Activated naive CD4-positive, alpha-beta T cell treated with anti-CD3 and anti-CD28 coated beads, Interleukin-2, amount 50 U/mL, for 72 hours (primary cell): ENCODE measurements at places on chromosomes 4 and X. TPM values are rescaled to one million over a fixed set of nuclear protein-coding genes. Genes with fewer than 3 reads are reported as not detected.
A peak's percentile ranks its signal among the peaks of the same experiment; 100 is the strongest.

GRCh38 chrX:103687073-103687695 is 685 bp upstream of the MORF4L2 start:
- peak; percentile 81 for DNase-seq

Gene CPEB2
- 7.5 TPM for total RNA-seq

- no peak for DNase-seq
Measured at GRCh38 chr4:17155486-17155885, 257.0 kb upstream of the LDB2 start.

Gene TSPYL2
- total RNA-seq, result 49.6 TPM

GRCh38 chrX:65610481-65610880 is 57.0 kb upstream of the MSN start:
- no peak for DNase-seq

- DNase-seq, result peak; percentile 34
Measured at GRCh38 chr4:8911316-8912088, 39.9 kb upstream of the HMX1 start.

DNA sequence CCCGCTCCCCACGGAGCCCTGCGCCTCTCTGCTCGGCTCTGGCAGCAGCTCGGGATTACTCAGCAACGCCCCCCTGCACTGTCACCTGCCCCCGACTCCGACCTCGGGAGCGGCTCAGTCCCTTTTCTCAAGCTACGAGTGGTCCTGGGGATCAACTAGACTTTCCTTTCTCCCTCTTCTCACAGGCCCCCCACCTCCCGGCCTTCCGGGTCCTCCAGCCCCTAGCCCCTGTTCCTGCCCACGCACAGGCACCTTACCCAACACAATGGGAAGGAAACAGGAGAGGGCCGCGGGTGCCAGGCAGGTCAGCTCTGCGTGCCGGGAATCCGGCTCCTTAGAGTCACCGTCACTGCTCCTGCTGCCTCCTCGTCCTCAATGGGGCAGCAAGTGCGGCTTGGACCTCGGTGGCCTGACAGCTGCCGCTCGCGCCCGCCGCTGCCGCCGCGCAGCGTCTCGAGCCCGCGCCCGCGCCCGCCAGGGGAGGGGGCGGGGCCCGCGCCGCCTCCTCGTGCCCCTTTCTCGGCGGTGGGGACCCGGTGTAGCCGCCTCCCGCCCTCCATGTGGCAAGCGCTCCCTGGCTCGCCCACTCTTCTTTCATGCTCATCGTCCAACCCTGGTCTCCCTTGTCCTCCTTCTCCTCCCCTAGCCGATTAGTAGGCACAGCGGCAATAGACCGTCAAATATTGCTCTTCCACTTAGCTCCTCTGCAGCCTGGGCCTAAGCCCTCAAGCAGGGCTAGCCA is at the start of gene RAB9B:
Gene RAB9B (minus strand): TSS at position 455 of the 742 bp plus-strand sequence. CDS start 6,473 bp downstream, outside the sequence.
- peak; percentile 65 for DNase-seq

Gene CHRDL1
- not detected for total RNA-seq

- no peak for DNase-seq
Measured at GRCh38 chr4:99705891-99706290, 48.3 kb upstream of the C4orf54 start.

Gene ETNPPL
- not detected for total RNA-seq

Gene CFI
- not detected for total RNA-seq

Gene FRG1
- 49.7 TPM for total RNA-seq

DNA sequence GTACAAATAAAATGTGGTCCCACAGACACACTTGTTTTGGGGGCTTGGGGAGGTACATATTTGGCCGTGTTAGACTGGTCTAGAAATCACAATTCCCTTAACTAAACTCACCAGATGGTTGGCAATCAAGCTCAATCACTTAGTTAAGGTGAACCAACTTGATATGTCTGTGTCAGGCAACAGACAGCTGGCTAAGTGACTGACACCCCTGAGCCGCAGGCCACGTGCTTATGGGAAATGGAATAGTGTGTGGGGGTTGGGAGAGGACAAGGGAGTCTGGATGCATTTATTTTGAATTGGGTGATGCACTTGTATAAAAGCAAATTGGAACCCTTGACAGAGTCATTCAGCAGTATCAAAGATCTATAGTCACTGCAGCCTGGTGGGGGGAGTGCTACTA is 209.0 kb downstream of the HS6ST2 start:
- DNase-seq, result no peak

DNA sequence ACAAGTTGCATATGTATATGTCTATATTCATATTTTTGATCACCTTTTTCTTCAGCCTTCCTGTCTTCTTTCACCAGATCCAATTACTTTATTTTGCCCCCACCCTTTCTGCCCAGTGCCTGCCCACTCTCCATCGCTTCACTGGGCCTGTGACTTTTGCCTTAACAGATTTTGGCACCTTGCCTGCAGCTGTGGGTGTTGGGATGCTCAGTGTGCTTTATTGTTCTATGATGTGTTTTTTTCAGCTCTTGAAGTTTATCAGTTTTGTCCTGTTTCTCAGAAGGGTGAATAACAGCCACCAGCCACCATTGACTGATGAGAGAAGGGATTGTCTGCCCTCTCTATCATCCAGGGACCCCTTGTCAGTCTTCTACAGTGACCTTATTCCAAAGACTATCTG is 77.2 kb upstream of the GALNT7 start:
- no peak for DNase-seq

DNA sequence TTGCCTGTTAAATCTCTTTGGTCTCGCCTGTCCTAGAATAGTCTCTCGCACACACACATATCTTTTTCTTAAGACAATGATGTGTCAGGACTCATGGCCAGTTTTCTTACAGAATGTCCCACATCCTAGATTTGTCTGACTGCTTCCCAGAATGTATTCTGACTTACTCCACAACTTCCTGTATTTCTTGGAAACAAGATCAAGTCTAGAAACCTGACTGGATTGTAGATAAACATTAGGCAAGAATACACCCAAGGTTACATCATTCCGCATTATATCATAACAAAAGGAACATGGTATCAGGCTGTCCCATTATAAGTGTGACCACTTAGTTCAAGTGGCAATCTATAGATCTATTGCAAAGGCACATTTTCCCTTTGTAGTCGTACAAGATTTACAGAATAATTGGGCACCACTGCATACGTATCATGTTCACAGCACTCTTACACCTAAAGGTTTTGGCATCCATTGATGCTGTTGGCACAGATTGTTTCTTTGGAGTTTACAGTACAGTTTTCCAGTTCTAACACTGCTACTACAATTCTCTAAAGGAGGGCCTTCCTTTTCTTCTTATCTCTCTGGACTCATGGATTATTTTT is 56.4 kb downstream of the FBXW7 start:
- no peak for DNase-seq

DNA sequence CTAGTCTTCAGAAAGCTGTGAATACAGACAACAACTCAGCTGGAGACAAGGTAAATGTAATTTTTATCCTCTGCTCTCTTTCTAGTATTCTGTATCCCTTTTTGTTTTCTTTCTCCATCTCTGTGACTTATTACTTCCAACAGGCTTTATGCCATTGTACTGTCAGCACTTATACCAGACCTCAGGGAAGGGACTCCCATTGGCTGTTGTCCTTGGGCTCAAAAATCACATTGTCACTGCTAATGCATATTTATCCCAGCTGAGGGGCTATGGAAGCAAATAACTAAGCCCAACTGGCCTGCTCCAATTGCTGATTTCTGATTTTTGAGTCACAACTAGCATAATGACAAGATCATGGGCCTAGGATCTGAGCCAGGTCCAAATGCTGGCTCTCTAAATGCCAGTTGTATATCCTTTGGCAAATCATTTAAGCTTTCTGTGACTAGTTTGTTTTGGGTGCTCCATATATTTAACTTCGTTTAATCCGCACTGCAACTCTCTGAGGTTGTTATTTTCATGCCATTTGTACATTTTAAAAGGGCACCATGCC is 395.1 kb upstream of the GNPDA2 start:
- no peak for DNase-seq

Gene KCND1
- 4.9 TPM for total RNA-seq

GRCh38 chrX:148878371-148878770 is 378.0 kb downstream of the AFF2 start:
- DNase-seq, result no peak

GRCh38 chr4:48379587-48380180 is 38.4 kb downstream of the SLAIN2 start:
- no peak for DNase-seq

GRCh38 chrX:38965888-38966287 is 164.6 kb downstream of the MID1IP1 start:
- DNase-seq, result no peak

DNA sequence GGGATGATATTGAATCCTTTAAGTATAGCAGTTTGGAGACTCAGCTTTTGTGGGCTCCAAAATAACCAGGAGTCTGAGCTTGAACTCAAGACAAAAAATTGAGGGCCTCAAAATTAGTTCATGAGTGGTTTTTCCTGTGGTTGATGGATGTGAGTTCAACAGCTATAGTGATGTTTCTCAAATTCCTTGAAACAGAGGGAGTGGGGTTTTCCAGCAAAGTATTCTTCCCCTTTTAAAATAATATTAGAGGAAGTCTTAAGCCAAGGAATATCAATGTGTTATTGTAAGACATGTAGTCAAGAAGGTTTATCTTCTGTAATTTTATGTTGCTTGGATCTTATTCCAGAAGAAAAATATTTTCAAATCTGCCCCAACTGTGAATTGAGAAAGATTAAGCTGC is 10.6 kb downstream of the OTC start:
- no peak for DNase-seq

GRCh38 chr4:781493-782216 is 44.3 kb downstream of the CPLX1 start:
- peak; percentile 99 for DNase-seq

Gene GYPE
- 0.29 TPM for total RNA-seq

GRCh38 chr4:17595471-17596005 is 18.5 kb downstream of the LAP3 start:
- no peak for DNase-seq

Gene SPATA18
- total RNA-seq, result 0.30 TPM

DNA sequence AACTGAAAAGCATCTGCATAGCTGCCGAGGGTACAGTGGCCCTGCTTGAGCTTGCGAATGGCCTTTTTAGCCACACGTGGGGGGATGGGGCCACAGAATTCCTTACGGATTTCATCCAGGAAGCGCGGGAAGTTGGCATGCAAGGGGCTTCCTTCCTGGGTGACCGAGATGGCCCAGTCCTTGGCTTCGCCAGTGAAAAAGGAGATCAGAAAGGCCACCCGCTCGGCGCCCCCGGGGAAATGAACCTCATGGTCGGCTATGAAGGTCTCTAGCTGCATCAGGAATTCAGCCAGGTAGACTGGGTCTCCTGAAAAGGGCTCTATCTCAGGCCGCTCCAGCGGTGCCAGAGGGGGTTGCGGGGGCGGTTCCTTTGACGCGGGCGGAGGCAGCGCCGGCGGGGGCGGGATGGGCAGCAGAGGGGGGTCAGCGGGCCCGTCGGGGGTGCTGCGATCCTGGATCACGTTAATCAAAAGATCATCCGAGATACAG is 909 bp downstream of the RTL5 start:
- no peak for DNase-seq

DNA sequence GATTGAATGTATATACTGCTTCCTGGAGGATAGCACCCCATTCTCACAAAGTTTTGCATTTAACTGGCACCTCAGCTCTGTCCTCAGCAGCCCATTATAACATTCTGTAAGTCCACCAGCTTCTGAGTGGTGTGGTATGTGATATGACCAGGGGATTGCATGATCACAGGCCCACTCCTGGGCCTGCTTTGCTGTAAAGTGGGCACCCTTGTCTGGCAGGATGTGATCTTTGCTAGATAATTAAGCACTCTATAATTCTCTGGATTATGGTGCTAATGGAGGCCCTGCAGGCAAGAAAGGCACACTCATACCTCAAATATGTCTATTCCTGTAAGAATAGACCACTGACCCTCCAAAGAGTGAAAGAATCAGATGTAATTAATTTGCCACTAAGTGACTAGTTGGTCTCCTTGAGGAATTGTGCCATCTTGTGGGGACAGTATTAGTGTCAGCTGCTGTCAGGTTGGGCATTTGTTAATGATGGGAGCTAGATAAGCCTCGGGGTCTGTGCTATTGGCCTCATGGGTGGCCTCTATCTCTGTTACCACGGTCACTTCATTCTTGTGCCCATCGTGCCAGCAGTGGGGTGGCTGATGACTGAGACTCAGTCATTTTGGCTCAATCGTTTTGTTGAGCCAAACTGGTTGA is 2.2 kb upstream of the CFI start:
- DNase-seq, result peak; percentile 10

Gene IL9R
- 2.1 TPM for total RNA-seq

Gene KIT
- total RNA-seq, result 0.08 TPM

Gene DUSP9
- not detected for total RNA-seq

GRCh38 chr4:106269711-106270110 is 46.3 kb downstream of the TBCK start:
- no peak for DNase-seq

DNA sequence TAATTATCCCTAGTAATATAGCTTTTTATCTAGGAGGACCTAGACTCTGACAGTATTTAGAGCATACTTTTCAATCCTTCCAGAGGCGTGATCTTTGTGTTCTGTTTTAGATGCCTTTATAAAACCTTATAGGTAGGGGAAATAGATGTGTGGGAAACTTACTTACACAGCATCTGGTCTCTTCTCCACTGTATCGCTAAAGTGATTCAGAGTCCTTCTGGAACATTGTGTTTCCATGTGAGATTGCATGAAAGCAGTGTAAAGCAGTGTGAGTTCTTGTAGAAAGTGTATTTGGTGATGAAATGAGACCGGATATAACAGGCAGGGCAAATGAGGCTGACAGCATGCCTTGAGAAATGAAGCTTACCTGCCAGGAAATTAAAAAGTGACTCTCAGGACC is 9.5 kb downstream of the GABRB1 start:
- no peak for DNase-seq

DNA sequence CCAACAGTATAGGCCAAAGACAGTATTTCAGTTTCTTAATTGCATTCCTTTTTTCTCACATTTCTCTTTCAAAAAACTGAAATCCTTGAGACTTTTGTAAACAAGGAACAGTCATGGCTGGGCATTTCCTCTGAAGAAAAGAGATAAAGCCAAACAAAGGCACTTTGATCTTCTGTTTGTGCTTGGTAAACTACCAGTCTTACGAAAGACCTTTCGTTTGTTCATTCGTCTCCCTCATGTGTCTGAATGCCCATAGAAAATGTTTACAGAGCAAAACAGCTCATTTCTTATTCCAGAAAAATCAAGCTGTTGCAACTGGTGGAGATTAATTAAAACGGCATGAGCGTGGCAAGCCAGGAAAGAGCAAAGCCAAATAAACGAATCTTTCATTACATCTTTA is 178.0 kb downstream of the GASK1B start:
- no peak for DNase-seq
